ENCODE measurements at places on chromosomes 6 and 20.

DNA sequence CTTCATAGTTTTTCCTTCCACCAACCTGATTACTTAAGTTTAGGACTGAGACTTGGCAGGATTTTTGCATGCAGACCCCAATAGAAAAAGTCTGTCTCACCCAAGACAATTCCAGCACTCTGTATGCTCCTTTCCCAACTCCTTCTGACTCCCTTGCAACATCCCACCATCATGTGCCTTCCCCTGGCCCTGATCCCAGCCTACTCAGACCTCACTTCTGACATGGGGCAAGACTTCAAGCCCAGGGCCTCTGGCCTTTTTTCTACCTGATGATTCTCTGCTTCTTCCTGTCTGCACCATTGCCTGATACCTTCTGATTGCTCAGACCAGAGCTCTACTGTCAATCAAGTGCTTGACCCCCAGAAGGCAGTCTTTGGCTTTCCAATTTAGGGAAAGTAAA is 96.6 kb downstream of the HAO1 start:
- DNase-seq, result no peak

DNA sequence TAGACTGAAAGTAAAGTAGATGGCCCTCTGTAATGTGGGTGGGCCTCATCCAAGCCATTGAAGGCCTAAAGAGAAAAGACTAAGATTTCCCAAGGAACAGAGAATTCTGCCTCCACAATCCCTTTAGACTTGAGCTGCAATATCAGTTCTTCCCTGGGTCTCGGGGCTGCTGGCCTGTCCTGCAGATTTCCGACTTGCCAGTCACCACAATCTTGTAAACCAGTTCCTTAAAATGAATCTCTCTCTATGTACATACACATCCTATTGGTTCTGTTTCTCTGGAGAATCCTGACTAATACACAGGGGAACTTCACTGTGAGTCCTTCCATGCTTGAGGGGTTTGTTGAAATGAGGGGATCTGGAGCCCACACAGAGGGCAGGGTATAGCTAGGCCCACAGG is 12.9 kb downstream of the CCDC170 start:
- no peak for DNase-seq

GRCh38 chr6:131685266-131685780 is 15.9 kb downstream of the OR2A4 start:
- no peak for DNase-seq

DNA sequence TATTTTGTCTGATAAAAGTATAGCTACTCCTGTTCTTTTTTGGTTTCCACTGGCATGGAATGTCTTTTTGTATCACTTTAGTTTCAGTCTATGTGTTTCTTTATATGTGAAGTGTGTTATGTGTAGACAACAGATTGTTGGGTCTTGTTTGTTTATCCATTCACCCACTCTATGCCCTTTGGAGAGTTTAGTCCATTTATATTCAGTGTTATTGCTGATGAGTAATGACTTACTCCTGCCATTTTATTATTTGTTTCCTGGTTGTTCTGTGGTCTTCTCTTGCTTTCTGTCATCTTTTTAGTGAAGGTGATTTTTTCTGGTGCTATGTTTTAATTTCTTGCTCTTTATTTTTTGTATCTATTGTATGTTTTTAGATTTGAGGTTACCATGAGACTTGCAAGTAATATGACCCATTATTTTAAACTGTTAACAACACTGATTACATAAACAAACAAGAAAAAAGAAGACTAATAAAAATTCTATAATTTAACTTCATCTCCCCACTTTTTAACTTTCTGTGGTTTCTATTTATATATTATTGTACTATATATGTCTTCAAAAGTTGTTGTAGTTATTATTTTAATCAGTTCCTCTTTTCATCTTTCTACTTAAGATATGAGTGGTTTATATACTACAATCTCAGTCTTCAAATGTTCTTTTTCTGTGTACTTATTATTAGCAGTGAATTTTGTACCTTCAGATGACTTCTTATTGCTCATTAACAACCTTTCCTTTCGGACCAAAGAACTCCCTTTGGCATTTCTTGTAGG is 323.4 kb downstream of the BTBD9 start:
- DNase-seq, result no peak

DNA sequence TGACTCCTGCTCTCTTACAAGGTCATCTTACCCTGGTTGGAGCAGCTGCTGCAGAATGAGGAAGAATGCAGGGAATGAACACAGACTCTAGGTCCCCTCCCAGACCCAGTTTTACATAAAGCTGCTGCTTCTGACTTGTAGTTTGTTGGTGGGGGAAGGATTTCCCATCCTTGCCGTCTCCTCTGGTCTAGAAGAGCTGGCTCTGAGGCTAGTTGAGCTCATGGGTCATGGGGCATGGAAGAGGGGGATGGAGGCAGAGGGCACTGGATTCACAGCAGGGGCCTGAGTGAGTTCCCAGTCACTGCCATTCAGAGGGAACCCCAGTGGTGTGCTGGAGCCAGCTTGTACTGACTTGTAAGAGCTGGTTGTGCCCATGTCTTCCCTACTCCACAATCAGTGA is 9.2 kb upstream of the GUCA1A start:
- no peak for DNase-seq

GRCh38 chr6:15508931-15509330 is 153.9 kb downstream of the DTNBP1 start:
- no peak for DNase-seq

DNA sequence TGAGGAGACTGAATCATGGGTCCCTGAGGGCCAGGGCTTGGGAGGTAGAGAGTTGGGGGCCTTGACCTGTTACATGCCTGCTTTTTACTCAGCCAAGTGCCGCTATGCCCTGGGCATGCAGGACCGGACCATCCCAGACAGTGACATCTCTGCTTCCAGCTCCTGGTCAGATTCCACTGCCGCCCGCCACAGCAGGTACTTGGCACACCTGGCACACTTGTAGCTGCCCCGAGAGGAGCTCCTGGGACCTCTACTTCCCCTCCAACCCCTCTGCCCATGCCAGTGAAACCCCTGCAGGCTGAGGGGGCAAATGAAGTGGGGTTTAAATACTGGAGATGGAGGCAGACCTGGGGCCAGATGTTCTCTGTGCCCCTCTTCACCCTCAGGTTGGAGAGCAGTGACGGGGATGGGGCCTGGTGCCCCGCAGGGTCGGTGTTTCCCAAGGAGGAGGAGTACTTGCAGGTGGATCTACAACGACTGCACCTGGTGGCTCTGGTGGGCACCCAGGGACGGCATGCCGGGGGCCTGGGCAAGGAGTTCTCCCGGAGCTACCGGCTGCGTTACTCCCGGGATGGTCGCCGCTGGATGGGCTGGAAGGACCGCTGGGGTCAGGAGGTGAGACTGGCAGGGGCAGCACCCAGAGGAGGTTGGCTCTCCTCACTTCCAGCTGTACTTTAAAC is 4.6 kb downstream of the DDR1 start:
- no peak for DNase-seq

DNA sequence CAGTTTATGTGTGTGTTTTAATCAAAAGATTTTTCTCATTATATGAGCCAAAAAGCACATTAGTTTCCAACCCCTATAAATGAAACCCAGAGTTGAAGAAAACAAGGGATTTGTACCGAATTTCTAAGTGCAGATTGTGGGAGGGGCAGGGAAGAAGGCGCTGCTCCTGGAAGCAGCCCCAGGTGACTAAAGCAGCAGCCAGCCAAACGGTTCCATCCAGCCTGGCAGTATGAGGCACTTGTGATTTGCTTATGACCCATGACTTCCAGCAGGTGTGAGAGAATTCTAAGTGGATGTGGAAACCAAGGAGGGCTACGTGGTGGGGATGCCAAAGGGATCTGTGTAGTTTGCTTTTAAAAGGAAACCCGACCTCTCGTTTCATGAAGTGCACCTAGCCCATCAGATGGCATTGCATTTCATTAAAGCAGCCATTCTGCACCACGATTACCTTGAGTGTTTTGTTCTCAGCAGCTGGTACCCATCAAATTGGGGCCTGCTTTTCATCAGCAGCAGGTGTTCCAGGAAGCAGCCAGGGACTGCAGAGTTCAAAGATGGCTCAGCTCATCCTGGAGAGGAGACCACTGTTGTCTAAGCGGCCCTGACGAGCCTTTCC is 79.1 kb downstream of the DTD1 start:
- DNase-seq, result no peak

GRCh38 chr6:115945812-115946211 is 114.9 kb downstream of the FRK start:
- no peak for DNase-seq

- no peak for DNase-seq
Observed at GRCh38 chr6:157645201-157645795, 177.7 kb upstream of the SNX9 start.

Measured in T-helper 2 cell (primary cell).